NCI-H1417 treated with DMSO at 0.1 percent for 48 hours (cell line): ENCODE measurements at places on chromosomes 6 and 20.

GRCh38 chr6:84652356-84653026 is 111.9 kb downstream of the TBX18 start:
- DNase-seq = no peak

GRCh38 chr20:19774135-19774933 is 16.3 kb downstream of the RIN2 start:
- no peak for DNase-seq

GRCh38 chr20:19962958-19963357 is 54.2 kb upstream of the NAA20 start:
- no peak for DNase-seq

- DNase-seq = no peak
Measured at GRCh38 chr20:21699216-21699508, 6.3 kb upstream of the PAX1 start.

GRCh38 chr20:61600016-61600415 is 348.0 kb downstream of the CDH4 start:
- no peak for DNase-seq

DNA sequence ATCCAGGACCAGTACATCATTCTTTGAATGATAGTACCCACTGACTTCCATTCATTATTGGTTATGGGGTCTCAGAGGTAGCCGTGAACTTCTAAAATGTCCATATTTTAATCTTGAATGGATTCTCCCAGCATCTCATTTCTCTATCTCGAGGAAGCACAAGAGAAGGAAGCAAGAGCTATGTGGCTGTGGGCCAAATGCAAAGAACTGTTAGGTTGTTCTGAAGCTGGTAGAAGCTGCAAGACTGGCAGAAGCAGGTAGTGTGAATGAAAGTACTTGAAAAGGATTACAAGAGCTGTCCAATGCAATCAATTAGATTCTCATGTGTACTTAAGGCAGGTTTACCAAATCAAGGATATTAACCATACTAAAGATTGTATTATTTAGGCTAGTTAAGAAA is 1131.8 kb downstream of the GRIK2 start:
- DNase-seq = no peak

GRCh38 chr20:38558596-38559360 is 22.2 kb upstream of the ADIG start:
- no peak for DNase-seq

GRCh38 chr6:52352239-52353018 is 9.5 kb upstream of the PAQR8 start:
- no peak for DNase-seq

- no peak for DNase-seq
Measured at GRCh38 chr20:12914804-12915203, 94.0 kb upstream of the SPTLC3 start.

- DNase-seq = no peak
Measured at GRCh38 chr6:105194106-105194505, 14.3 kb upstream of the POPDC3 start.

DNA sequence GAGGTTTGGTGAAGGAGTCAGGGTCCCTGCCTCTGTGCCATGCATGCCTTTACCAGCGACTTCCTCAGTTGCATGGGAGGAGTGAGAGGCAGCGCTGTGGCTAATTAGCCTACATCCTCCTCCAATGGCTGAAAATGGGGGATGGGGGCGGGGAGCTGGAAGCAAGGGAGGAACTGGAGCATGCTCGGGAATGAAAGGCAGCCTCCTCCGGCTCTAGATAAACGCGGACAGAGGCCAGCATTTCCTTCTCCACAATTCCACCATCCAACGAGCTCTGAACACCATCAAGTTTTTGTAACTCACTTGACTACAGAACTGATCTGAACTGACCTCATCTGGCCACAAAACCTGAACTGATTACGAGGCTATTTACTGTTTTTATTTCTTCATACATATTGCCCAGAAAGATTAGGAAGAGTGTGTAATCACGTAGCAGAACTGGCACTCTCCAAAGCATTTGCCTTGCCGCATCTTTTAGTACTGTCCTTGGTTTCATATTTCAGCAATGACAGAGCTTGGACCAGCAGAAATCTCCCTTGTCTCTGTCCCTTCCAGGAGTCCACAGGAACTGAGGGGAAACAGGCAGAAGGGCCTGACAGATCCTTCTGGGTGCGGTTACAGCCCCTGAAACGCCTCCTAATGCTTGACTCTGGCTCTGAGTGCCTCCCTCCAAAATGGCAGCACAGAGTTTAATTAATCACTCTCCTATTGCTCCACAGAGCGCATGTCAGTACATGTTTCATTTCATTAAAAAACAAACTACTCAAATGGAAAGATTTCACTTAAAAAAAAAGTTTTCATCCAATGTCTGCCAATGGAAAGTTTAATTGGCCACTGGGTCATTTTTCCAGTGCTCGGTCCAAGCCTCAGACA is 58.2 kb upstream of the TRAF3IP2 start:
- no peak for DNase-seq

GRCh38 chr20:40643891-40644290 is 45.1 kb downstream of the MAFB start:
- no peak for DNase-seq

DNA sequence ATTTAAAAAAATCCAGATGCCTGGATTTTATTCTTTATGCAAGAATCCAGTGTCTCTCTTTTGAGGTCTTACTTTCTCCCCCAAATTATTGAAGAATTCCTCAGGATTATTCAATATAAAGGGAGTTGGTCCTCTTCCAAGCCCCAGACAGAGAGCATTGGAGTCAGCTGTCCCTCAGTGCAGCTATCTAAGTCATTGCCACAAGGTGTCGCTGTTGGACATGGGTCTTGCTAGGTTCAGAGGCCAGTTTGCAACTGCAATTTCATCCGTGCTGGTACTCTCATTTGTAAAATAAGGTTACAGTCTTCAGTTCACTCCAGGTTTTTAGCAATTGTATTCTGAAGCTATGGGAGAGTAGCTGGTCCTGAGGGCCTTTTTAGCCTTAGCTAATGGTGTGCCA is 27.8 kb downstream of the CCN2 start:
- DNase-seq = no peak

DNA sequence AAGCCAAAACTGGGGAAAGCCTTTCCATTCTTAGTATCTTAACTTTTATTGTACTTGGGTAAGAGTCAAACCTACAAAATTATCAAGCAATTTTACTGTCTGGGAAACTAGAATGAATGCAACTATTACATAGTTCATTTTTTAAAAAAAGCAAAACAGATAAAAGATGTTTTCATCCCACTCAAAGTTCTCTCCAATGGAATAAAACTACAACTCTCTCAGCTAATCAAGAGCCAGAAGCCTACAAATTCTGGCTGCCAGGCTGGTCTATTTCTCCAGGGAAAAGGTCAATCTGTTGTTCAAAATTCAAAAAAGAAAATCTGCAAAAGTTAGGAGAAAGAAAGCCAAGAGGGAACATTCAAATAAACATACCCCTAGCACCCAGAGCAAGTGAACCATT is 56.2 kb downstream of the COL12A1 start:
- no peak for DNase-seq

DNA sequence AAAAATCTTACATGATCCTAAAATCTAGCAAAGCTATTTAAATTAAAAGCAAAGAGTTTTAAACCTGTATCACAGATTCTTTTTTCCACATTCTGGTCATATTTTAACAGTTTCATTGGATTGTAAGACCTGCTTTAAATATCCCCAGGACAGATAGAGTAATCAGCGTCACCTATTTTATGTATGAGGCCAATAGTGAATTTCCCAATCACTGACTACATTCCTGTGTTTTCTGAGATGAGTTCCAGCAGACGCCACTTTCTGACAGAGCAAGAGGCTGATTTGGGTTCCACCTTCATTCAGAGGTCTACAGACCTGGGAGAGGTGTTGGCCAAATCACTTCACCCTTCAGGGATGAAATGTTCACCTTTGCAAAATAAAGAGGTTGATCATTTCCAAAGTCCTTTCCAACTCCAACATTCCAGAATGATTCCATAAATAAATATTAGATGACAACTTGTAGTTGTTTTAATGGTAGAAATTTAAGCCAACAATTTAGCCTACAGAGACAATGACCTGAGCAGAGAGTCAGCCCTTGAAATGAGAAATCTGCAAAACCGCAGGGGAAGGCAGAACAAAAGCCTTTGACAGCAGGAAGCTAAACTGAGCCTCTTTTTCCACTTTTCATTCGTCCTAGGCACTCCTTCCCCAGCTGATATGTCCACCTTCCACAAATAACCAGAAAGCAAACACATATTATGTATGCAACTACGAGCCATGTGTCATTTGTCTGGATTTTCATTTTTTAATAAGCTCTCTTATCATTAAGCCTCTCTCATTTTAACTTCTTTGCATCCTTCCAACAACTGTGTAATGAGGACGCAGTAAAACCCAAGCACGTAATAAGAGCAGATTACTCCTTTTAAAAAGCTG is 105.2 kb downstream of the TFAP2A start:
- DNase-seq = no peak

- DNase-seq = no peak
Measured at GRCh38 chr20:13355411-13355810, 134.3 kb downstream of the ISM1 start.

GRCh38 chr20:36951198-36951978 is at the start of gene SAMHD1:
Gene SAMHD1, minus strand, starts transcription at chr20:36951708. Its CDS starts 65 bp downstream, at chr20:36951643.
- peak; percentile 94 for DNase-seq

GRCh38 chr6:156691018-156691417 is 86.2 kb upstream of the ARID1B start:
- DNase-seq = no peak

GRCh38 chr6:40460380-40460779 is 126.8 kb downstream of the LRFN2 start:
- no peak for DNase-seq

- no peak for DNase-seq
Measured at GRCh38 chr20:14062786-14063185, 67.5 kb downstream of the MACROD2 start.

DNA sequence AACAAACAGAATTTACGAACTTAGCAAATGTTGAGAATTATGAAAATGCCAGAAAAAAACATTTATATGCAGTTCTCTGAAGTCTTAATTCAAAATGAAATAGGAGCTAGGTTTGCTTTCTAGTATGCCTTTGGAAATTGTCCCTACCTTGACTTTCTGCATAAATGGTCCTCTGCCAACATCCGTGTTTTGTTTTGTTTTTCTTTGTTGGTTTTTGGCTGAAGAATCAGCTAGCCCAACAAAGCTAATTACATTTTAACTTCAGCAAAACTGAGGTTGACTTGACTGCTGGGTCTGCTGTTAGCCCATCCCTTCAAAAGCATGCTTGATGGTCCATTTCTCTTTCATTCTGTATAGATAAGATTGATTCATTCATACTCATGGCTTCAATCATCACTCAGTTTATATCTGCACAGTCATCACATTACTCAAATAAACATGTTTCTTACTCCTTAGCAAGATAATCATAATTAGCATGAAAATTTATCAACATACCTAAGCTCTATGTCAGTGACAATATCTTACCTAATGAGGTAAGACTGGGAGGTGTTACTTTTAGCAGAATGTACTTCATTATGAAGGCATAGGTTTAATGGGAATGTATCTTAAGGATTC is 76.4 kb downstream of the ADGRB3 start:
- DNase-seq = no peak

GRCh38 chr6:125631165-125631564 is 118.3 kb upstream of the HEY2 start:
- no peak for DNase-seq

DNA sequence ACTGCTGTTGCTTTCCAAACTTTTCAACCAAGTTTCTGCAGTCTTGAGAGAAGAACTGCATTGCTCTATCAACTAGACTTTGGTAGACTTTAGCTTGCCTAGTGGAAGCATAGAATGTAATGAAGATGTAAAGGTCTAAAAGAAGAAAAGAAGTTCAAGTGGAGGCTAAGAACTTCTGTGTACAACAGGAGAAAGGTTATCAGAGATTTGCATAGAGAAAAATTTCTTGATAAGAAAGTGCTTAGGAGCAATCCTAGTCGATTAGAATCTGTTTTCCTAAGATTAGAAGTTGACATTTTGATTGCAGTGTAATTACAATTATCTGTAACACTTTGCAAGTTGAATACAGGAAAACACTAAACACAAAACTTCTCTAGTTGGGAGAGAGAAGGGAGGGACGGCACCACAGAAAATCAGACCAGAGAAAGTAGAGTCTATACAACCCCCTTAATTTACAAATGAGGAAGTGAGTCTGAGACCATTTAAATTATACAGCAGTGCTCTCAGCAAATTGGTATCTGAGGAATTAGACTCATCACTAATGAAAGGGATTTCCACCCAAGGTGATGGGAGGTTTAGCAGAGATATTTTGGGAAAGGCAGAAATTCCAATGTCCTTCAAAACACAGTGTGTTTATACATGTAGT is 194.3 kb upstream of the MARCKS start:
- no peak for DNase-seq

- DNase-seq = no peak
Measured at GRCh38 chr6:161271343-161272030, 2.4 kb downstream of the AGPAT4 start.
